ENCODE measurements at places on chromosomes 12 and 14. TPM values are rescaled to one million over a fixed set of nuclear protein-coding genes. Genes with fewer than 3 reads are reported as not detected.

GRCh38 chr12:96171905-96172304, 22.3 kb upstream of the ELK3 start:
- DNase-seq, result no peak

- no peak for DNase-seq
These were observed 239.8 kb upstream of the NPAS3 start for GRCh38 chr14:32698831-32699230.

GRCh38 chr14:68210729-68211299, 391.2 kb downstream of the RAD51B start:
- DNase-seq, result no peak

- no peak for DNase-seq
These were observed 35.6 kb downstream of the RASSF8 start for GRCh38 chr12:25993901-25994651.

- no peak for DNase-seq
These were observed 33.4 kb downstream of the PNMA1 start for GRCh38 chr14:73680821-73681220.

DNA sequence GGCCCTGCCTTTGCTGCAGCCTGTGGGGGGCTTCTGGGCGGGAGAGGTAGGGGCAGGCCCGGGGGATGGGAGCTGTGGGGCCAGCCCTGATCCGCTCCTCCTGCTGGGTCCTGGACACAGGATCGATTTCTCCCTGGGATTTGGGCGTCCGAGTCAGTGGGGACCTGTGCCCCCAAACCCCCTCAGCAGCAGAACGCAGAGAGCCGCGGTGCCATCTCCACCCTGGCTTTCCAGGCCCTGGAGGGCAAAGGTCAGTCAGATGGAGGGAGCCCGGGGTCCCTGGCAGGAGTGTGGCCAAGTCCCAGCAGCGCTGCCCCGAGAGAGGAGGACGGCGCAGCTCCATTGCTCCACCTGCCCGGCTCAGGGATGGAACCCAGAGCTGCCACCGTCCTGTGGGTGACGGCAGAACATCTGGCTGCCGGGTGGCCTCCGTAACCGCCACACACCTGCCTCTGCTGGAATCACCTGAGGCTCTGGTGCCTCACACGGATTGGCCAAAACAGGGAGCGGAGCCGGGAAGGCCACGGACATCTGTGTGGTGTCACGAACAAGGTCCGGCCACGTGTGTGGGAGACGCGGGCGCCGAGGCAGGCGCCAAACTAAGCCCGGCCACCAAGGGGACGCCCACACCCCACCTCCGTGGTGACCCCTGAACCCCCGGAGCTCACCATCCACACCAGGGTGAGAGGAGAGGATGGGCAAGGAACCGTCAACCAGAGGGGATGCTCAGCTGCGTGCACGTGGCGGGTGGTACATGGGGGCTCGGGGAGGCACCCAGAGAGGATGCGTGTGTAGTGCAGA, 80.3 kb upstream of the FBRSL1 start:
- no peak for DNase-seq

GRCh38 chr12:5588591-5588990, 156.7 kb downstream of the NTF3 start:
- no peak for DNase-seq

DNA sequence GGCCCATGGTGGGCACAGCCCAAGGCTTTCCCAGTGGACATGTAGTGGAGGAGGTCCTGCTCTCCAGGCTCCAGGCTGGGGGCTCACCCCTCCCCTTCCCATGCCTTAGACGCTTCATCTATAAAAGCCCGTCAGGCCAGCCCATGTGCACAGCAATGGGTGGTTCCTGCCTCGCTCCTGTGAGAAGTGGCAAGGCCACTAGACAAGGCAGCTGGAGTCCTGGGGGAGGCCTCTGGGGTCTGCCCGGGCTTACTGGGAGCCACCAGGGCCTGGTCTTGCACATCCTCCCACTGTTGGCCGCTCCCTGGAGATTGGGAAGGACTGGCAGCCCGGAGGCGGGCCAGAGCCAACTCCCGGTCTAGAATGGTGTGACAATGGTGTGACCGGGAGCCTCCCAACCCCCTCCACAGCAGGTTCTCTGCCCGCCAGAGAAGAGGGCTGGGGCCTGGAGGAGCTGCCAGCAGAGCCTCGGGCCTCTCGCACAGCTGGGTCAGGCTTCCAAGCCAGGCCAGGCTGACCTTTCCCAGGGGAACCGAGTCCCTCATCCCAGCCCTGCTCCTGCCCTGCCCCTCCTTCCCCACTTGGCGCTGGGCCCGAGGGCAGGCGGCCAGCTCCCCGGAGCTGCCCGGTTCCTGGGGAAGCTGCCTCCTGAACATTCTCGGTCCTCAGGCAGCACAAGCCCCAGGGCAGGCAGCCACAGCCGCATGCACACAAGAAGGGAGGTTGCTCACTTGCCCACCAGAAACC, 97.9 kb downstream of the RFLNA start:
- peak; percentile 55 for DNase-seq

DNA sequence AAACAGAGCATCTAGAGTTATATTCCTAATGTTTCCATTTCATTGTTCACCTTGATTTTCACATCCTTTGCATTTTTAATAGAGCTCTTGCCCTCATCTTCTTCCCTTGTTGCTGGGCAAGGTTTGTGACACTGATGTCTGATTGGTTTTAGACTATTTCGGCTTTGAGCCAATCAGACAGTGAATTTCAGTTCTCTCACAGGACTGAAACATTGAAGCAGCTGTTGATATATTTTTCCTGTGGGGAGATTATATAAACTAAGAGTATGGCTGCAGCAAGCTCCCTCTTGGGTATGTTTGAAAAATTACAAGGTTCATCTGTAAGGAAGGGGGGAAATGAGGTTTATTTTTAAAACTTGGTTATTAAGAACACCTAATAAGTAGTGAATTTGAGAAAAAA, 51.2 kb downstream of the ATF7IP start:
- DNase-seq, result no peak

DNA sequence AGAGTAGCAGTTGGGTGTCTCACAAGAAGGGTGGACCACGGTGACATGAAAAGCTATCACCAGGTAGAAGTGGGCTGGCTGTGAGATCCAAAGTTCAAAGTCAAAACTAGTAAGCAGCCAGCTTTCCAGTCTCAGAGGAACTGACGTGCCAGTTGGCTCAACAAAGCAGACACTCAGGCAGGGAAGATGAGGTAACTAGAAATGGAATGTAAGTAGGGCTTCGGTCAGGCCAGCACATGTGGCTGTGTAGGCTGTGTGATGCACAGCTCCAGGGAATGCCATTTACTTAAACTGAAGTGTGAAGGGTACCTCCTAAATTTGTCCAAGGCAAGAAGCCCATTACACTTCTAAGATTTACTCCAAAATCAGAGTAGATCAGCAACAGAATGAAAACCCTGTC, 43.6 kb downstream of the PTPRR start:
- no peak for DNase-seq

DNA sequence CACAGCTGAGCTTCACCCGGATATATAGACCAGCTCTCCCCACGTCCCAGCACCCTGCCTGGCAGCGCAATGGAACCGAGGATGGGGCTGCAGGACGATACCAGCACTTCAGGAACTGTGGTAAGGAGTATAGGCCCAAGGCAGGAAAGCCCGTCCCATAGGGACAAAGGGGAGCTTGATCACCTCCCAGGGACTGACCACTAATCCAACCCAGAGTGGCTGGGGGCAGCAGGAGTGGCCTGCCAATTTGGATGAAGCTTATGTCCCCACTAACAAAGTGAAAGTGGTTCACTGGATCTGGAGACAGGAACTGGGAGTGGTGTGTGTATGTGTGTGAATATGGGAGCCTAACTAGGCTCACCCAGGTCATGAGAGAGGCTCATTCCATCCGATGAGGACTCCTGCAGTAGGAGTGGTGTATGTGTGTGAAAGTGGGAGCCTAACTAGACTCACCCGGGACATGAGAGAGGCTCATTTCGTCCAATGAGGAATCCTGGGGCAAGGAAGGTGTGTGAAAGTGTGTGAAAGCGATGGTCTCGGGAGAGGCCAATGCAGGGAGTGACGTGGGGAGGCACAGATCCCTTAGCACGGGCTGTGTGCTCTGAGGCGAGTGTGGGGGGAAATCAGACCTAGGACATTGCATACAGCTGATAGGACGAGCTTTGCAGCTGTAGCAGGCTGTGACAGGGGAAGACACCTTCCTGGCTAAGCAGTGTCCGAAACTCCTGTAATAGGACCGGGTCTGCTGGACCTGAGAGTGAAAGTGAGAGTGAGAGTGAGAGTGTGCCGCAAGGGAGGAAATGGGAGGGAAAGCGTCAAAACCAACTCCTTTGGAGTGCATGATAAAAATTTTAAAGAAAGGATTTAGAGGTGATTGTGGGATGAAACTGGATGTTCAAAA, 25.7 kb downstream of the KLRK1 start:
- no peak for DNase-seq

- DNase-seq, result peak; percentile 8
These were observed 381.5 kb downstream of the ALG10 start for GRCh38 chr12:34403706-34404376.

GRCh38 chr12:10153271-10154144, 18.4 kb downstream of the OLR1 start:
- DNase-seq, result peak; percentile 61

GRCh38 chr12:58775396-58775795, 144.9 kb downstream of the LRIG3 start:
- DNase-seq, result no peak

DNA sequence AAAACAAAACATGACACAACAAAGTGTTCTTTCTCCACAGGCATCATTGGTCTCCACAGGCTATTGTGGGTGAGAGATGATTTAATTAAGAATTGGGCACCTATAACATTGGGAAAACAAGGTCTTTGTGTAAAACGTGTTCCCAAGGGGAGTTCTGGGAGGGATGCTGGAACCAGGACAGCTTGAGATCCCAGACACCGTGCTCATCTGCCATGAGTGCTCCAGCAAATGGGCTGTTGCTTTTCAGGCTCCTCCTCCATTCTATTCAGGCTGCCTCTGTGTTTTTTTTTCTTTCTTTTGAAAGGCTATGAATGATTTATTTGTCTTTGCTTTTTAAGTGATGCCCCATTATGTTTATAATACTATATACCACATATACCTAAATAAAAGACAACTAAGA, 122.4 kb downstream of the DACT1 start:
- DNase-seq, result no peak

- no peak for DNase-seq
These were observed 19.6 kb upstream of the ATP5MC2 start for GRCh38 chr12:53695152-53696145.

DNA sequence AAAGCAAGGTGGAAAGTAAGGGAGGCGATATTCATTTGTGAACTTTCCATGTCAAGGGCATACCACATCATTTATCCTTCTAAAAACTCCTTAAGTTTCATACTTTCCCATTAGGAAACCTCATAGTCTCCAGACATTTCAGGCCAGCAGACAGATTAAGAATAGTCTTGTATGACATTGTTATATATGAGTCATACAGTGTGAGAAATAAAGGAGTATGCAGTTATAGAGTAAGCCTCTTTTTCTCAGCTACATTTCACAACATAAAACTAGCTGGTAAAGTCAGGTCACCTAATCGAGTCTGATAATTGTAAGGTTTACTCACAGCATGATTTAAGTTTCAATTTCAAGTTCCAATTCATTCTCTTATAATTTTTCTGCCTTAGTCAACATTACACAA, 164.3 kb downstream of the GRIP1 start:
- no peak for DNase-seq

DNA sequence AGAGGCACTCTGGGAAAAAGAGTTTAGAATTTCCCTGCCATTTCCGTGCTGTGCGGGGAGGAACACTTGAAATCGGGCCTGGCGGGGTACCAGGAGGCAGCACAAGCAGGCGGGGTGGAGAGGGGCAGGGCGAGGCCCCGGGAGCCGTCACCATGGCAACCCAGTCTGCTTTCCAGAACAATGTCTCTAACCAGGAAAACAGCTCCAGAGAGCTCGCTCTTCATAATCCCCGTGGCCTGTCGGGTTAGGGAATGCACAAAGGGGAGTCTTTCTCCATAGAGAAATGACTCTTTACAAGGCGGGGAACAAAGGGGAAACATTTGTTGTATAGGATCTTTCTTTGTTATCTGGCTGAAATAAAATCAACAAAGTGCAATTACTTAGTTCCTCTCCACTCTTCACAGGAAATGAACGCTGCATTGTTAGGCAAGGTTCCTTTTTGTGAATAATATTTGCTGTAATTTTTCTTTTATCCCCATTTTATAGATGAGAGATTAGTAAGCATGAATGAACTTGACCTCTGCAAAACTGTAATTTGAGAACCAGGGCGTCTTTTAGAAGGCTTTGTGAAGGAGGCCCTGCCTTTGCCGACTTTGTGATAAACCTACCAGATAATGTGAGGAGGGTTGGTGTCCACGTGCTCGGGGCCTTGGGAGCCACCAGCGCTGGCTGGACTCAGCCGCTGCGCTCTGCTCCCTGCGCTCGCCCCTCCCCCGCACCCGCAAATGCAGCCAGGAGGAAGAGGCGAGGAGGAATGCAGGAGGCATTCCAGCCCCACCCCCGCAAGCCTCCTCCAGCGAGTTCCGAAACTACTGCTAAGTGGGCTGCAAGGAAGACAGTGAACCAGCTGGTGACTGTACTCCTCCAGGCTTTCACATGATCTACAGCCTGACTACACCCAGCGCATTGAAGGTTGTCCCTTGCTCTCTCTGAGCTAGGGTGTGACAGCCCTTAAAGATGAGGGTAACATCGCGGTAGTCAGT, 105.2 kb upstream of the ATF7IP start:
- DNase-seq, result peak; percentile 93

DNA sequence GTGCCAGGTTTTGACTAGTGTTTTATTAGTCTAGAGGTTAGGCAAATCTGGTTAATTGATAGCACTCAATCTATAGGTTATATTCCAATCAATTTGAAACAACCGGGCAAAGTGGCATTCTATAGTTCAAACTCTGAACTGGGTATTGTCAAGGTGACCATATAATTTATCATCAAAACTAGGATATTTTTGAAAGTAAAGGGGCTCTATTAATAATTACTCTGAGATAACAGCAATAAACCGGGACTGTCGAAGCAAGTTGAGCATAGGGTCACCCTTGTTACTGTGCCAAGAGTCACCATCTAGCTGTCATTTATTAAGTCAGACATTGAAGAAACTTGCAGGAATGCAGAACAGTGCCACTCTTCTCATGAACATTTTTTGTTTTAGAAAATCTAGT, 321.2 kb downstream of the RAD51B start:
- DNase-seq, result no peak

- no peak for DNase-seq
These were observed 24.7 kb downstream of the RTRAF start for GRCh38 chr14:52013984-52014600.

DNA sequence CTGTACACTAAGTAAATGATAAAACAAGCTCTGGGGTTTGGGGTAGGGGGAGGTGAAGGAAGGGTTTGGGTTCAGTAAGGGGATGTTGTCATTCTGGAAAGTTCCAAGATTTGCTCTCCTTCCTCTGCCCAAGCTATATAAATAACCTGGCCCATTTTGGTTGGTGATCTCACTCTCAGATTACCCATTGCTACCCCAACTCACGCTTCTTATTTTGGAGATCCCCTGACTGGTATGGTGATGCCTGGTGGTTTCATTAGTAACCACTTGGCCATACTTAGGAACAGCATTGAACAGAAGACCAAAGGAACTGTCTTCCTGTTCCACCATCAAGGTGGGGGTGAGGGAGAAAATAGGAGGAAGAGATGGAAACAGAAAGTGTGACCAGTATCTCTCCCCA, 259.6 kb upstream of the TBX3 start:
- DNase-seq, result no peak

TAS2R9 gene
- total RNA-seq, result not detected

A2M gene
- total RNA-seq, result not detected

ASIC1 gene
- 2.4 TPM for total RNA-seq

FOXM1 gene
- 118 TPM for total RNA-seq

OR4L1 gene
- total RNA-seq, result not detected

FAM181A gene
- total RNA-seq, result not detected

OR10A7 gene
- total RNA-seq, result not detected

SLCO1C1 gene
- total RNA-seq, result 0.55 TPM

MMP19 gene
- total RNA-seq, result 2.6 TPM

SLC16A7 gene
- total RNA-seq, result 4.3 TPM

TBX3 gene
- total RNA-seq, result 1.0 TPM

EMP1 gene
- total RNA-seq, result 0.65 TPM

MSI1 gene
- total RNA-seq, result 51.9 TPM
